ENCODE measurements at places on chromosomes 3 and 15. TPM values are rescaled to one million over a fixed set of nuclear protein-coding genes. Genes with fewer than 3 reads are reported as not detected.

SCAANT1 gene
- total RNA-seq: not detected

MESP2 gene
- total RNA-seq: 1.6 TPM

VPS8 gene
- total RNA-seq: 37.6 TPM

ADAMTS17 gene
- not detected for total RNA-seq

ZDHHC23 gene
- total RNA-seq: 0.70 TPM

DOCK3 gene
- total RNA-seq: 0.12 TPM

NANOGP8 gene
- total RNA-seq: not detected

DISP2 gene
- total RNA-seq: 0.12 TPM

EIF5A2 gene
- 6.5 TPM for total RNA-seq

SRP14 gene
- 135 TPM for total RNA-seq

CCR8 gene
- total RNA-seq: not detected

HCLS1 gene
- 0.60 TPM for total RNA-seq

TIPARP gene
- 22.3 TPM for total RNA-seq

CYP1A2 gene
- not detected for total RNA-seq

GCSAM gene
- not detected for total RNA-seq

CCDC54 gene
- not detected for total RNA-seq

XCR1 gene
- total RNA-seq: 0.23 TPM

GOLGA8J gene
- total RNA-seq: 0.12 TPM

SYNPR gene
- not detected for total RNA-seq

ARID3B gene
- 0.98 TPM for total RNA-seq

TMEM212 gene
- total RNA-seq: not detected

LZTFL1 gene
- 9.1 TPM for total RNA-seq

TMC3 gene
- not detected for total RNA-seq

PLCB2 gene
- 0.23 TPM for total RNA-seq

NR1I2 gene
- total RNA-seq: not detected

POU1F1 gene
- not detected for total RNA-seq

C3orf80 gene
- 0.59 TPM for total RNA-seq

DIS3L gene
- total RNA-seq: 13.6 TPM

SLC51A gene
- not detected for total RNA-seq

CERS3 gene
- total RNA-seq: not detected

GASK1A gene
- total RNA-seq: 0.94 TPM

MAP6D1 gene
- total RNA-seq: 0.90 TPM

FGF12 gene
- total RNA-seq: not detected

DNAJB11 gene
- total RNA-seq: 63.9 TPM

RPL4 gene
- total RNA-seq: 3,107 TPM

PRSS50 gene
- not detected for total RNA-seq

ZNF774 gene
- 1.7 TPM for total RNA-seq

GCNT3 gene
- total RNA-seq: 0.23 TPM

TEX264 gene
- 64.5 TPM for total RNA-seq

TEX9 gene
- 4.1 TPM for total RNA-seq

CCDC80 gene
- total RNA-seq: 606 TPM

WNT5A gene
- total RNA-seq: 0.15 TPM

NLGN1 gene
- 3.0 TPM for total RNA-seq

NGRN gene
- 69.7 TPM for total RNA-seq

SAMD7 gene
- not detected for total RNA-seq

TMOD3 gene
- 43.1 TPM for total RNA-seq

DNAH12 gene
- under 0.01 TPM for total RNA-seq

ARIH2 gene
- 60.4 TPM for total RNA-seq

FMN1 gene
- total RNA-seq: 0.08 TPM

CCDC71 gene
- total RNA-seq: 13.8 TPM

SLC9A9 gene
- total RNA-seq: 26.1 TPM

PIERCE2 gene
- total RNA-seq: 2.1 TPM

PAQR5 gene
- total RNA-seq: 0.15 TPM

MGLL gene
- 18.7 TPM for total RNA-seq

All from smooth muscle cell of the coronary artery (primary cell).